ENCODE measurements at places on chromosomes 4 and X.

DNA sequence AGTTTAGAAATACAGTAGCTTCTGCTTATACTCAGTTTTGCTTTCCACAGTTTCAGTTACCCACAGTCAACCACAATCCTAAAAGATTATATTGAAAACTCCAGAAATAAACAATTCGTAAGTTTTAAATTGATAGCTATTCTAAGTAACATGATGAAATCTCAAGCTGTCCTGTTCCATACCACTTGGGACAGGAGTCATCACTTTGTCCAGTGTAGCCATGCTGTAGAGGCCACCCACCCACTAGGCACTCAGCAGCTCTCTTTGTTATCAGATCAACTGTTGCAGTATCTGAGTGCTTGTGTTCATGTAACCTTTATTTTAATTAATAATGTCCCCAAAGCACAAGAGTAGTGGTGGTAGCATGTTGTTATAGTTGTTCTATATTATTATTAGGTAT lies 117.5 kb upstream of the IQCM start:
- no peak for DNase-seq

- DNase-seq = peak; percentile 59
Measured at GRCh38 chr4:160180211-160180610, 1077.3 kb downstream of the RAPGEF2 start.

DNA sequence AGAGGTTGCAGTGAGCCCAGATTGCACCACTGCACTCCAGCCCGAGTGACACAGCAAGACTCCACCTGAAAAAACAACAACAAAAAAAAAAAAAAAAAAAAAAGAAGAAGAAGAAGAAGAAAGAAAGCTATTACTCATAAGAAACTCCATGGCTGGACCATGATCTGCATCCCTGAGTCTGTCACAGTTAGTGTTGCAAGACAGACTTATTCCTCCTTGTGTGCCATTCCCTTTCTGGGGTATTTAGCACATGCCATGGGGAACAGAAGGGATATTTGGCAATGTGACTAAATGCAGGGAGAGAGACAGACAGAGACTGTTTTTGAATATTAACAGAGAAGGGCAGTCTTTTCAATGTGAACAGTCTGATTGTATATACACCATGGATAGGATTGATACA lies 16.7 kb upstream of the PDS5A start:
- DNase-seq = no peak

DNA sequence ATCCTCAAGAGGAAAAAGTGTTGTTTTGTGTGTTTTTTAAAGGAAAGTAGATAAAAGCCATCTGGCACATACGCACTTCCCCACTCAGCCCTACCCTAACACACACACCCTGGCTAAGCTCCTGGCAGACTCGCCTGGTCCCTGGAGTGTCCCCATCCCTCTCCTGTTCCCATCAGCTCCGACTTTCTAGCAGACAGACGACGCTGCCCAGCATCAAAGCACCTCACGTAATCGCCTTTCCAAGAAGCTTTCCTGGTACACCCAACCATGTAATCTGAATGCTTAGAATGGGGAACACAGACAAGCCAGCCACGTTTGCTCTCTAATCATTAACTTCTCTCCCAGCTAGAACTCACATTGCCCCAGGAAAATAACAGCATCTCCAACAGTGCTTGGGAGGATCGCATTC lies 116.2 kb downstream of the AFAP1 start:
- DNase-seq = no peak

DNA sequence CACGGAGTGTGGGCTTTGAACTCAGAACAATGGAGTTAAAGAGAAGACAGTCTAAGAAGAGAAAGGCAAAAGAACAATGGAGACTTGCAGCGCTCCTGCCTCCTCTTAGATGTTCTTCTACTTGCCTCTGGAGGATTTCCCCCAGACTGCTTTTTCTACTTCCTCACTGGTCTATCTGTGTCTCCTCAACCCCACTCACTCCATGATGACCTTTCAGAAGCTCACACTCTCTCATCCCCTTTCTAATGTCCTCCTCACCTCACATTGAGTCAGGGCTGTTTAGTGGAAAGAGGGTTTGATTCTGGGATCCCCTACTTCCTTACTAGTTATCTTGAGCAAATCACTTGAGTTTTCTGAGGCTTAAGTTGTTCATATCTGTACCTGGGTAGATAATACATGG lies 12.2 kb upstream of the HERC6 start:
- DNase-seq = no peak

- DNase-seq = no peak
Measured at GRCh38 chr4:10942156-10942555, 257.6 kb upstream of the CLNK start.

DNA sequence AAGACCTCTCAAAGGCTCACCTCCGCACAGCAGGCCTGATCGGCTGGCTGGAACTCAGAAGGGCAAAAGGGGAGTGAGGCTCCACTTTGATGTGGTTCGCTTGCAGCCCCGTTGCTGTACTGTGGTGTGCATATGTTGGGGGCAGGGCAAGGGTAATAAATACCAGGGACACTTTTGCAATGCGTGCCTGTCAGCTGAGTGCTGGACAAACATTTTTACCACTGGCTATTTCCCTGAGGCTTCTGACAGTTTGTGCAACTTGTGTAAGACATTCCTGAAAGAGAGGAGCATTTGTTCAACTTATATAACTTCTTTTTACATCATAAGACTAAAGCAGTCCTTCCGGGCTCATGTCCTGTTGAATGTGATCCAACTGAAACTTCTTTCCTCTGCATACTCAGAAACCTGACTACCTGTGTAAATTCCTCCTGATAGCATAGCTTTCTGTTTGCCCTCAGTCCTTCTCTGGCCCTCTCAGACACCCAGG lies 82.3 kb downstream of the SPRY1 start:
- peak; percentile 90 for DNase-seq

DNA sequence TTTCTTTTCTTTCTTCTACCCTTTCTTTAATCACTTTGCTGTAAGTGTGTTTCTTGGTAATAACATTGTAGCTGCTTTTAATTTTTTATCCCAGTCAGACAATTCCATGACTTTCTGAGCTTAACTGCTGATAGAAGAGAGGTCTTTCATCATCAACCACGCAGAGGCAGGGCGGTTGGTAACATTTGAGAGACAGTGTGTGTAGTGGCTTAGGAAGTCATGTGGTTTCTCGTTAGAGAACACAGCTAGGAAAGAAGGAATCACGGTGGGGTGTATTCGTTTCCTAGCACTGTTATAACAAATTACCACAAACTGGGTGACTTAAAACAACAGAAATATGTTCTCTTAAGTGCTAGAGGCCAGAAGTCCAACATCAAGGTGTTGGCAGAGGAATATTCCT lies 11.5 kb downstream of the PRPS2 start:
- no peak for DNase-seq

Data from mesenchymal stem cell (in vitro differentiated cells and primary cell).